ENCODE measurements at places on chromosomes 3 and 15.

- DNase-seq: no peak
These were observed 60.1 kb downstream of the UACA start for GRCh38 chr15:70703096-70703878.

DNA sequence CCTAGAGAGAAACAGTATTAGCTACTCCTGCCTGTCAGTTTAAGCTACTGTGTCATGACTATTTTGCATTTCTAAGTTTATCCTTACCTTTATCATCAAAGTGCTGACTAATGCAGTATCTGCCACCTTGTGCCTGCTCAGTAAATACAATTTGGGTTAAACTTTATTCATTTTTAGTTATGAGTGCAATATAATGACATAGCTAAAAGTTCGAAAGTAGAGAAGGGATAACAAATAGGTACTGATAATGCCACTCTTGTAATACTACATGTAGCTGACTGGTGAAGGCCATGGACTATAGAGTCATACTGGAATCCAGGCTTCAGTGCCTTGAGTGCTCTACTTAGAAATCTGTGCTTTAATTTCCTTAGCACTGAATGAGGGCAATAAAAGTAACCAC, 480.8 kb upstream of the TPRG1 start:
- no peak for DNase-seq

DNA sequence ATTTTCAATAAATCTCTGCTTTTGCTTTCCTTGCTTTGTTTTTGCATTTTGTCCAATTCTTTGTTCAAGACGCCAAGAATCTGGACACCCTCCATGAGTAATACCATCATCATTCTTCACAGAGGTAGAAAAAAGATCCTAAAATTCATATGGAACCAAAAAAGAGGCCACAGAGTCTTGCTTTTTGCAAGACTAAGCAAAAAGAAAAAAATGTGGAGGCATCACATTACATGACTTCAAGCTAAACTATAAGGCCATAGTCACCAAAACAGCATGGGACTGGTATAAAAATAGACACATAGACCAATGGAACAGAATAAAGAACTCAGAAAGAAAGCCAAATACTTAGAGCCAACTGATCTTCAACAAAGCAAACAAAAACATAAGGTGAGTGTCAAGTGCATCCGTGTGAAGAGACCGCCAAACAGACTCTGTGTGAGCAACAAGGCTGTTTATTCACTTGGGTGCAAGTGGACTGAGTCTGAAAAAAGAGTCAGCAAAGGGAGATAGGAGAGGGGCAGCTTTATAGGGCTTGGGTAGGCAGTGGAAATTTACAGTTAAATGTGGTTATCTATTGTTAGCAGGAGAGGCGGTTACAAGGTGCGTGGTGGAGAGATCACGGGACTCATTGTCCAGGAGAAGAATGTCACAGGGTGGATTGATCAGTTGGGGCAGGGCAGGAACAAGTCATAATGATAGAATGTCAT, 10.9 kb downstream of the STRIT1 start:
- DNase-seq: no peak

DNA sequence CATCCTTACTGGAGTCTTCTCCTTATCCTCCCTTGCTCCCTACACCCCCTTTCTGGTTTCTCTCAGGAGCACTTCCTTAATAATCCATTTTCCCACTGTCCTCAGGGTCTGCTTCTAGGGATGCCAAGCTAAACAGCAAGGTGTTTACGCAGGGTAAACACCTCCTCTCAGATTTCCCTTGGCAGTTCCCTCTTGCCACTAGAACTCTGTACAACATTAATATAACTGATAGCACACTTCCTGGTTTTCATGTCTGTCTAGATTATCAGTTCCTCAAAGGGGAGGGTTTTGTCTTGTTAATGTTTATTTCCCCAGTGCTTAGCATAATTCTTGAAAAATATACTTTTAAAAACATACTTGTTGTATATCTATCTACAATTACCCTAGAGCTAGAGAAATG, 118.0 kb upstream of the SLC24A5 start:
- DNase-seq: peak; percentile 29

DNA sequence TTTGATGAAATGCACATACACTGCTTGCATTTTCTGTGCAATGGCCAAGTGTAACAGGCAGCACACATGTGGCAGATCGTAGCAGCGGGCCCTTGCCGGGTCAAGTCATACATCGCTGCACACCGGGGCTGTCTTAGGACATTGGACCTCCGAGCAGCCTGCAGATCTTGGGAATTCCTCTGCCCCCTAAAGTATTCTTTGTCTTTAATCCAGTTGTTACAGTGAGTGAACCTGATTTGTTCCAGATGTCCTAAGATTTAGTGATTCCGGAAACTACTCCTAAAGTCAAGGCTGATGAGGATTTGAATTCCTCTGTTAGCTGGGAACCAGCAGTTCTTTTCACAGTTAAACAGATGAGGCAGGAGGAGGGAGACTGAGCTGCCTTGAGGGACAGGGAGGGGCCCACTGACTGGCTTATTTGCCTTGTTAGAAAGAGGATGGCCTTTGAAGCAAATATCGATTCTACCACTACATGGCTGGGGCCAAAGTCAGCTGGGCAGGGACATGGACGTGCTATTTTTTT, 190.7 kb upstream of the CTDSPL start:
- no peak for DNase-seq

DNA sequence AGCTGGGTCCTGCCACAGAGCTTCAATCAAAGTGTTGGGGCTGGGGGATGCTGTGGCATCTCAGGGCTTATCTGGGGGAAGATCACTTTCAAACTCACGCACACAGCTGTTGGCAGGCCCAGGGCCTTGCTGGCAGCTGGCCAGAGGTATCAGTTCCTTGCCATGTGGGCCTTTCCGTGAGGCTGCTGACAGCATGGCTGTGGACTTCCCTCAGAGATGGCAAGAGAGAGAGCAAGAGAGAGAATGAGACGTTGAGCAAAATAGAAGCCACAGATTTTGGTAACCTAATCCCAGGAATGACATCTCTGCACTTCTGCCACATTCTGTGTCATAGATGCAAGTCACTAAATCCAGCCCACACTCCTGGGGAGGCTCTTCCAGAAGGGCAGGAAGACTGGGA, 91.0 kb downstream of the TPRG1 start:
- no peak for DNase-seq
